Fibroblast of skin of back (primary cell): ENCODE measurements at places on chromosomes 11 and 22.

DNA sequence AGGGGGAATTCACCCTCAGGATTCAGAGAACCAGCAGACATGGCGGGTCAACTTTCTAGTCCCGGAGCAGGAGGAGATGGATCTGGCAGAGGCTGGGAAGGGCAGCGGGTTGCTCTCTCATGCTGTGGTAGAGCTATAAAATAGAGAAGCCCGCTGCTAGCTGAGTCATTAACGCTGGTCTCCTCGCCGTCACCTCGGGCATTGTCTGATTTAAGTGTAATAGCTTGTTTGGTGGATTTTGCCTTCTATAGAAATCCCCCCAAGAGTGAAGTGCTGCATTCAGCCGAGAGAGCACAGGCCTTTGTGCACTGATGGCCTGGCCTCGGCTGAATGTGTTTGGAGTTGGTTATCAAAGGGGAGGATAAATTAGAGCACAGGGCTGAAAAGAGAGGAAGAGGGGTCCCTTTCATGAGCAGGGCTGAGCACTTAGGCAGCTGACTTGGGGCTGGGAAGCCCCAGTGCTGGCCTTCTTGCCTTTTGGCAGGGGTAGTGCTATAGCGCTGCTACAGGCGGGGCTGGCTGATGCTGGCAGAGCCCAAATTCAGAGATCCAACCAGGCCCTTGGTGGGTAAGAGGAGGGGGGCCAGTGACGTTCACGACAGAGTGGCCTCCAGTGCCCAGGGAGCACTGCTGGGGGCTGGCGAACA, 161.1 kb upstream of the CADM1 start:
- no peak for DNase-seq

GRCh38 chr11:13126430-13126829, 117.3 kb downstream of the RASSF10 start:
- DNase-seq, result peak; percentile 54

DNA sequence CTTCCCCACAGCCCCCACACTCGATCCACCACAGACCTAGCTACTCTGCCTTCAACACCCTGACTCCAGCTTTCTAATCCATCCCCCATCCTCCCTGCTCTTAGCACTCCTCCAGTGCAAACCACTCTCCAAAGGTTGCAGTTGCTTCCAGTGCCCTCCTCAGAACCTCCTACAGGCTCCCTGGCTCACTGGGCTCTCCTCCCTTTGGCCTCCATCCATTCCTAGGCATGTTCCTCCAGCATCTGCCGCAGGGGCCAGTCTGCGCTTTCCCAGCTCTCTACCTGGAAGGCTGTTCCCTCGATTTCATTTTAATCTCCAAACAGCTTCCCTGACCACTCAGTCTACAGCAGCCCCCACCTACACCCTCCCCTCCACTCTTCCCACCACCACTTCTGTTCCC, 133.8 kb downstream of the SPATA19 start:
- no peak for DNase-seq

DNA sequence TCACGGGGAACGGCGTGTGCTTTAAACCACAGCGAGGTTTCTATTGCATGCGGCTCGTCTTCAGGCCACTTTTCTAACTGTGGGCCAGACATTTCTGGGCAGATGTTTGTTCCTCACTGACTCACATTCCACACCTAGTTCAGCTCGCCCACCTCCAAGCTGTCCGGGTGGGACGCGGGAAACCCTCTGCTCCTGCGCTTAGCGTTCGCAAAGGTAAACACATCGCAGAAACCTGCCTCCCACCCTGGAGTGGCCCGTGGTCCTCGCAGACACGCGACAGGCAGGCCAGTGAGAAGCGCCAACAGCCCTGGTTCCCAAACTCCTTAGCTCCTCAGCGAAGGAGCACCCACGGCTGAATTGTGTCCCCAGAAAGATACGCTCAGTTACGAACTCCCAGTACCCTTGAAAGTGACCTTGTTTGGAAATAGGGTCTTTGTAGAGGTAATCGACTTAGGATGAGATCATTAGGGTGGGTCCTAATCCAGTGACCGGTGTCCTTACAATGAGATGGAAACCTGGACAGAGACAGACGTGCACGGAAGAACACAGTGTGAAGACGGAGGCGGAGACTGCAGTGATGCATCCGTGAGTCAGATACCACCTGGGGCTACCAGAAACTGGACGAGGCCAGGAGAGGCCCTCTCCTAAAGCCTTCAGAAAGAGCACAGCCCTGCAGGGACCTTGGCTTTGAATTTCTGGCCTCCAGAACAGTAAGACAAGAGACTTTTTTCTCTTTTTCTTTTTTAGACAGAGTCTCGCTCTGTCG, 82.7 kb downstream of the CELSR1 start:
- peak; percentile 8 for DNase-seq

GRCh38 chr22:48250286-48250895, 1487.9 kb downstream of the TBC1D22A start:
- no peak for DNase-seq

DNA sequence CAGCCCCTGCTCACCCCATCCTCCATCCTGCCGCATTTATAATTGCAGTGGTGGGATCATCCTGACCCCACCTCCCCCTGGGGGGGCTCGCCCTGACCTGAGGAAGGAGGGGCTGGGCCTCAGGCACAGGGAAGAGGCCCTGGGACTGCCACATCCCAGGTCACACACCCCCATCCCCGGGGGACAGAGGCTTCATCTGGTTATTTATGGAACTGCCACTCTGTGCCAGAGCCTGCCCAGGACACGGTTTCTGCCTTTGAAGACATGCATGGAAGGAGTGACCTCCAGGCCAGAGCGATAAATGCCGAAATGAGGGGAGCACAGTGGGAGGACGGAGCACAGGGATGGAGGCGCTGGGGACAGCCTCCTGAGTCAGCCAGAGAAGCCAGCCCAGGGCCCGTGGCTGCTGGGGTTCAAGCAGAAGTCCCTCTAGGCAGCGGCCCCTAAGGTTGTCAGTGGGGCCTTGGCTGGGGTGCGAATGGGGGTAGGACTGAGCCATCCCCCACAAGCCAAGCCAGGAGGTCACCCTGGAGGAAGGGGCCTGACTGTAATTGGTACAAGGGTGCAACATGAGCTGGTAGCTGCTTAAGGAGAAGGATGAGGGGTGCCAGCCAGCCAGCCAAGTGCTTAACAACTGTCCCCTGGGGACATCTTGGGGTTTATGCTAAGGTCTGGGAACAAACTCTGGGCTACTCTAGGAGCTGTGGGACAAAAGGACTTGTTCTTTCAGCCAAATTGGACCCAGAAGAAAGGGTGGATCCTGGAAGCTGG, 51.4 kb upstream of the SHISAL1 start:
- no peak for DNase-seq

GRCh38 chr11:124174001-124174583, 9.1 kb upstream of the OR10D3 start:
- peak; percentile 82 for DNase-seq

- no peak for DNase-seq
These were observed 73.5 kb upstream of the GRAMD1B start for GRCh38 chr11:123356539-123356938.

DNA sequence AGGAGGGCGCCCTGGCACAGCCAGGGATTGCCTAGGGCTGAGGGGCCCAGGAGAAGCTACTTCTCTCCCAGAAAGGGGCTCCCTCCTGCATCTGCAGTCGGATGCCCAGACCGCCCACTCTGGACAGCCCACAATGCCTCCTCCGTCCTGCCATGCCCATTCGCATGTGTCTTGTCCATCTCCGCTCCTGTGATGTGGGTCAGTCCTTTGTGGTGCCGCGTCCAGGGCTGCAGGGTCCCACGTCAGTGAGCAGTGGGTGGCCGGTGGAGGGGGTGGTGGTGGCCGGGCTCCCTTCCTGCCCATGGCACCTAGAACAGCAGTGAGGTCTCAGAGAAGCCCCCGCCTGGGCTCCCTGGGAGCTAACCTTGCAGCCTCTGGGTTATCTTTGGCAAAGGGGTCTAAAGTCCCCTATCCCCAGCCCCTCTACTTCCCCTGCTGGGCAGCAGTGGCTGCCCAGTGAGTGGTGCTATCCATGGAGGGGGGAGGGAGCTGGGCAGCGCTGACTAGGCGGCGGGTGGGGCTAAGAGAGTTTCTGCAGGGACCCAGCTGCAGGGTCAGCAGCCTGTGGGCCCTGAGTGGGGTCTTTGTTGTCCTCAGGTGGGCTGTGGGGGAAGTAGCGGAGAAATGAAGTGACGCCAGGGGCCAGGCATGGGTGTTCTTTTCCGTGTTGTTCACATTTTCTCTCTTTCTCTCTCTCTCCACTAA, 41.1 kb downstream of the KCNC1 start:
- no peak for DNase-seq

DNA sequence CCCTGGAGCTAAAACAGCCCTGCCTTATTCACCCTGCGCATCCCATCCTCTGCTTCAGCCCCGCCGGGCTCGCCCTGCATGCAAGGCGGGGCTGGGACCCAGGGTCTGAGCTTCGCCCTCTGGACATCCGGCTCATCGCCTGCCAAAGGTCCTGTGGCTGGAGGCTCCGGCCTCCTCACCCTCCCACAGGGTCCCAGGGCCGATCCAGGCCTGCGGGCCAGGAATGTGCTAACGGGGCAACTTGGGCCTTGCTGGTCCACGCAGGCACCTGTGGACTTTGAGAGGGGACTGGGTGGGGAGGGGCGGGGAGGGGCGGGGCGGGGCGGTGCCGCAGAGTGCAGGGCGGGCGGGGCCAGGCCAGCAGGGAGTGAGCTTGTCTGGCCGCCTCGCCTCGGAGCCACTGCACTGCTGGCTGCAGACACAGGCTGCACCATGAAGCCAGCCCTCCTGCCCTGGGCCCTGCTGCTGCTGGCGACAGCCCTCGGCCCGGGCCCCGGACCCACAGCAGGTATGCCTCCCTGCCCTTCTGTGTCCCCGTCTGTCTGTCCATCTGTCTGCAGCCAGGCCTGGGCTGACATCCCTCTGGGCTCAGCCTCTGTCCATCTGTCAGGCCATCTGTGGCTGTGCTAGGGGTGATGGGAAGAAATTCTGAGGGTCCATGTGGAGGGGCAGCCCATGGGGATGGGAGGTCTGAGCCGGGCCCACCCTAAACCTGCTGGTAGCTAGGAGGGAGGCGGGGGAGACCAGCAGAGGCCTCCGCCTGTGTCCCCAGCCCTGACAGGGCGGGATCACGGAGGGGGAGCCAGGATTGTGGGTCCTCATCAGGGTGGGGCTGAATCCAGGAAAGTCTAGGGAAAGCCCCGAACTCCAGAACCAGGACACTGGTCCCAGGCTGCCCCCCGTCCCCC, at the start of gene SUSD2:
TSS of gene SUSD2 (plus strand) at position 400 of the 908 bp plus-strand sequence. CDS start at position 433, 33 bp downstream.
- DNase-seq, result no peak

DNA sequence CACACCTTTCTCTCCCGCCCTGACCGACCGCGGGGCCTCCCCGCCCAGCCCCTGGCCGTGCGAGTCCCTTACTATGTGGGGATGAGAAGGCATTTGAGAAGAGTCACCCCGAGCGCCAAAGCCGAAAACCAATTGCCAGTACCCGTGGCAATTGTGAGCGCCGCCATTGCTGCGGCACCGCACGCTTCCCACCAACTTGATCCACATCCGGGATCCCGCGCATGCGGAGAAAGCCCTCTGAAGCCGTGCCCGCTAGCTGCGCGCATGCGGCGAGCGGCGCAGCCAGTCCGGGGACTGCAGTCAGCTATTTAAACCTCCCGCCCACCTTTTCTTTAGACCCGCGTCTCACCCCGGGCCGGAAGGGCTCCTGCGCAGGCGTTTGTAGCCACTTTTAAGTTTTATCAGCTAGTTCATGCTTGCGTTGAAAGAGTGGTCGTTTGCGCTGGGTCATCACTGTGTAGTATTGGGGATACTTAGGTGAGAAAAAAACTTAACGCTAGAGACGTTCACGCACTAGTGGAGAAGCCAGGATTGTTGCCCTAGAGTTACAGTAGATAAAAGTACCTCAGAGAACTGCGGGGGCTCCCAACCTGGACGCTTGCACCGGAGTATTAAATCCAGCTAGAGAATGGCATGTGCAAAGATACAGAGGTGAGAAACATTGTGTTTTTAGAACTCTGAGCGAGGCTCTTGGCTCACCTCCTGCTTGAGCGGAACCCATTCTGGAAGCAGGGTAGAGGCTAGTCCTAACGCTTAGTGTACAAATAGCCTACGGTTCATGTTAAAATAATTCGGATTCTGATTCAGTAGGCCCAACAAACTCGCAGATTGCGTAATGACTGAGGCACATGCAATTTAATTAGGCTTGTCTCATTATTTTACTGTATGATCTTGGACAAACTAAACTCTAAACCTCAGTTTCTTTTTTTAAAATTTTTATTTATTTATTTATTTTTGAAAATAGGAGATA, at the start of gene ALG8:
TSS of gene ALG8 (minus strand) at position 205 of the 970 bp plus-strand sequence. CDS start at position 167, 38 bp downstream.
- DNase-seq, result peak; percentile 94

- no peak for DNase-seq
These were observed 44.9 kb downstream of the ATG16L2 start for GRCh38 chr11:72859126-72859525.

- DNase-seq, result no peak
These were observed 38.6 kb downstream of the CEP164 start for GRCh38 chr11:117366248-117366647.

DNA sequence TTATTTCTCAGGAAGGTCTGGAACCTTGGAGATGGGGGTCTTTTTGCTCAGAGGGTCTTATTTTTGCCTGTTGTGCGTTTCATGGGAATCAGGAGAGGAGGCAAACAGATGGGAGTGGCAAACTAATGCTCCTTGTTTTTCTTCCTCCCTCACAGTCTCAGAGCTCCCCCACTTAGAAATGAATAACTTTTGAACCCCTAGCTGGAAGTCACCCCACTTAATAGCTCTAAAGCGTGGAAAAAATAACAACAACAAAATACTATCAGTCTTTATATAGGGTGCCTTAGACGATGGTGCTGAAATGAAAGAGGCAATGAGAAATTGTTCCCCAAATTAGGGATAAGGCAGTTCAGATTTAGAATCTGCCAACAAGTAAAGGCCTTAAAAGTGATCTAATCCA, 76.8 kb upstream of the BDNF start:
- peak; percentile 12 for DNase-seq

DNA sequence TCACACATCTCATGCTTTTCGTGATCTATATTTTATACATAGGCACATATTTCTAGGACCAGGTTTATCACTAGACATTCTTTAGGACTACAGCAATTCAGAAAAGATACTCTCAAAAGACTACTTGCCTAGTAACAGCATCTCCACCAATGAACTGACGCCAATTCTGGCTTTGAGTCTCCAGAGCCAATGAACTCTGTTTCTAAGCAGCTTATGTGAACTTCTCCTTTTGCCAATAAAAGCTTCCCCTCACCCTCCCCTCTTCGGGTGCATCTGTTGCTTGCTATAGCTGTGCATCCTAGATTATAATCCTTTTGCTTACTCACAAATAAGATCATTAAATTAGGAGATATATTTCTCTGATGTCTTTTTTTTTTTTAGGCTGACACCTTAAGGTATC, 11.4 kb upstream of the ANKK1 start:
- no peak for DNase-seq

GRCh38 chr11:117497206-117497951, 169.7 kb downstream of the CEP164 start:
- DNase-seq, result no peak

- peak; percentile 51 for DNase-seq
These were observed 157.0 kb upstream of the TIMP3 start for GRCh38 chr22:32644252-32645100.

DNA sequence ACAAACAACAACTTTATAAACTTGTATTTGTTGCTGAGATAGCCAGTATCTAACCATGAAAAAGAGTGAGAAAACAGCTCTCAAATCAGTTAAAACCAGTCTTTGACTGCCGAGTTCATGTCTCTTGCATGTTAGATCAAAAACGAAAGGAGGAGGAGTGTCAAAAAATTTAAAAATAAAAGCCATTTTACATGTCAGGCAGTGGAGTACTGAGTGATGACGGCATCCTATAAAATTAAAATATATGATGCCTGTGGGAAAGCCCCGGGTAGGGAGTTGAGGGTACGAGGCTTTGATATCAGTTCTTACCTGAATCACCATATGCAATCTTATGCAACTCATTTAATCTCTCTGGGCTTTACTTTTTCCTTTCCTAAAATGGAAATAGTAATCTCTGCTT, 117.3 kb downstream of the ETS1 start:
- no peak for DNase-seq

- no peak for DNase-seq
These were observed 72.0 kb upstream of the IGLL5 start for GRCh38 chr22:22815397-22816170.

- no peak for DNase-seq
These were observed 94.6 kb upstream of the RCN1 start for GRCh38 chr11:31996159-31996881.
